Urinary bladder (tissue), 4 donors: ENCODE measurements at places on chromosomes 11 and 22.

- no peak for DNase-seq
Observed at GRCh38 chr22:19105867-19106802, 16.1 kb downstream of the DGCR2 start.

DNA sequence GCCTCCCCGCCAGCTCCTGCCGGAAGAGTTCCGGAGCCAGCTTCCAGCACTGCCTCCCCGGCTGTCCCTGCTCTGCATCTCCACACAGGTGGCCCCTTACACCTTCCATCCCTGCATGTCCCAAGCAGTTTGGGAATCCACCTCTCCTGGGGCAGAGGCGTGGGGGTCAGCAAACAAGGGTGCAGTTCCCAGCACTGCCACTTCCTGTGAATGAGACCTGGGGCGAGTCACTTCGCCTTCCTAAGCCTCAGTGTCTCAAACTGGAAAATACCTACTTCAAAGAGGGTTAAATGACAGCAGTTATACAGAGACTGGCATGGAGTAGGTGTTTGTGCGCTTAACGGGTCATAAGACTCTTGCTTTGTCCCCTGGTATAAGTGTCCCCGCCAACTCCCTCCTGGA is 5.2 kb downstream of the CYTH4 start:
- no peak for DNase-seq

DNA sequence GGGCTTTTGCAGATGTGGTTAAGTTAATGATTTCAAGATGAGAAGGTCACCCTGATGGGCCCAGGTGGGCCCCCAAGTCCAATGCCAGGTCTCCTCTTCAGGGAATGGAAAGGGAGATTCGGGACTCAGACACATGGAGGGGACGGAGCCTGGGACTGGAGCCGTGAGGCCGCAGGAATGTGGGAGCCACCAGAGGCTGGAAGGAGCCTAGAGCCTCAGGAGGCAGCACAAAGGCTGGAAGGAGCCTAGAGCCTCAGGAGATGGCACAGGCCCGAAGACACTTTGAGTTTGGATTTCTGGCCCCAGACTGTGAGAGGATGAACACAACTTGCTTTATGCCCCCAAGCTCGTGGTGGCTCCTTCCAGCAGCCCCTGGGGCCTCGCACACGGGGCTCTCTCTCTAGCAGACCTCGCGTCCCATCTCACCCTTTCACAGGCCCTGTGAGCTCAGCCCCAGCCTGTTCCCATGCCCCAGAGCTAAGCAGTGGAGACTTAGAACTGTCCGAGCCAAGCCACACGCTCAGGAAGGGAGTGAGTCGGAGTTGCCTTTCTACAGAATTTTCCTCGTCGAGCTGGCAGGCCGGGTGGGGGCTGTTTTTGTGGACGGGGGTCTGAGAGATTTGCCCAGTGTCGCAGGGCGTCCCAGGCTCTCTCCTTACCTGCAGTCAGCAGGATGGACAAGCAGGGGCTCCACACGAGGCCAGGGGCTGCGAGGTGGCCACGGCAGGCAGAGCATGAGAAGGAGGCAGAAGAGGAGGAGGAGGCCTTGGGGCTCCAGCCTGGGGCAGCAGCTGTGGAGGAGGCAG is 937.6 kb downstream of the BRD1 start:
- DNase-seq, result no peak

GRCh38 chr22:34851918-34852662 is 213.9 kb upstream of the ISX start:
- DNase-seq, result no peak

DNA sequence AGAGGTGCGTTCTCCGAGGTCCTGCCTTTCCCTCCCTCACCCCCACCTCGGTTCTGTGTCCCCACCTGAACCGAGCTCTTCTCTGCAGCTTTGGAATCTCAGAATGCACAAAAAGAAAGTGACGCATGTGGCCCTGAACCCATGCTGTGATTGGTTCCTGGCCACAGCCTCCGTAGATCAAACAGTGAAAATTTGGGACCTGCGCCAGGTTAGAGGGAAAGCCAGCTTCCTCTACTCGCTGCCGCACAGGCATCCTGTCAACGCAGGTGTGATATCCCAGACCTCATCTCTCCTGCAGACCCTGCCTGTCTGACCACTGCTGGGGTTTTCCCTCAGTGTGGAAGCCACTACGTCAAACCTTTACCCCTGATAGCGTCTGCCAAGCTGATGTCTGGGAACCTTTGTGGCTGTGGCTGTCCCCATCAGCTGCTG is 13.9 kb downstream of the ACP2 start:
- no peak for DNase-seq
